T-helper 22 cell (primary cell): ENCODE measurements at places on chromosomes 12 and 14.

DNA sequence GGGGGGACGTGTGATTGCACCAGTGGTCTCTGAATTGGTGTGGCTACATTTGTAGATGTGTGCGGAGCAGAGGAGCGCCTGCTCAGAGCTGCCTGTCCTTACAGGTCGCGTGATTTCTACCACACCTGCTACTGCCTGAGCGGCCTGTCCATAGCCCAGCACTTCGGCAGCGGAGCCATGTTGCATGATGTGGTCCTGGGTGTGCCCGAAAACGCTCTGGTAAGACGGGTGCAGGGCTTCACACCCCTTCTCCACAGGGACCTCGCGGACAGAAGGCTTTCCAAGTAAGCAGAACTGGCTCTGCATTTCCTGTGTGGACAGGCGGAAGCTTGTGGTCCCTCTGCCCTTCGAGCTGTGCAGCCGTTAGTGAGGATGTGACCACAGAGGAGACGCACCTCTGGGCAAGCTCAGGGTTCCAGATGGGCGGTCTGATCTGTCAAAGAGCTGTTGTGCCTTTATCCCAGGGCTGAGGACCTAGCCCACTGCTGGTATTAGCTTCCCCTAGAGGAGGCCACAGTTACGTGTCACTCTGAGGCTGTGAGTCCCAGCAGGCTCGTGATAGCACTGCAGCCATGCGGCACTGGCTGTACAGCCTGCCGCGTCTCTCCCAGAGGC is 47.7 kb downstream of the MAX start:
- no peak for DNase-seq

- no peak for DNase-seq
Measured at GRCh38 chr14:103108749-103109207, 14.3 kb downstream of the EXOC3L4 start.

DNA sequence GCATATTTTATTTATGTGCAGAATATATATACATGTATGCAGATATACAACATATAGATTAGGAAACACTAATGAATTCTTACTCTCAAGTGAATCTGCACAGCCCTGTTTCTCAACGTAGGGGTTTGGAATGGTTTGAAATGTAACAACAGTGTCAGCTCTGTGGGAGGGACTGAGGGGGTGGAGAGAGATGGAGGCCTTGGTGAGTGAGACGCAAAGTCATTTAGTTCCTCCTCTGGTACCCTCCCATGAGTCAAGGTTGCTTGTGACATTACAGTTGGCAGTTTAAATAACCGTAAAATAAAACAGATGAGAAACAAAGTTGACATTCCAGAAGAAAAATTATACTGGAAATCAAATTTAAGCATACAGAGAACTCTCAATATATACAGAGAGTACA is 313.0 kb upstream of the PRKD1 start:
- DNase-seq = no peak

DNA sequence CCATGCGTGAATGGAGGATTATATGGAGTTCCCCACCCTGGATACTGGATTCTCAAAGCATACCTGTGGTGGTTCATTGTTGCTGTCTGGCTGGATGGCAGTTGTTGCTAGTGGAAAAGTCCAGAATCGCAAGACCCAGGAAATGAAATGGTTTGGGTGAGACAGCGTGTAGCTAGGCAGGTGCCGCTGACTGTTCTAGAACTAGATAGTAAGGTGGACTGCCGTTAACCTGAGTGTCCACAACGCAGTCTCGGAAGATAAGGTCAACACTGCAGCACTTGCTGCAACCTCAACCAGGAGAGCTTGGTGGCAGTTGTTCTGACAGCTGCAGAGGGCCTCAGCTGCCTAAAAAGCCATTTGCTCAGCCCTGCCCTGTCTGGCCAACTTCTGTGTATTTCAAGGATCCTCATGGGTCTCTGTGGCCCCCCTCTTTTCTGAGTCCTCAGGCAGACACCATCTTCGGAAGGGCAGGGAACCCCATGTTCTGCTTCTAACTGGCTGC is 15.5 kb upstream of the IRF2BPL start:
- no peak for DNase-seq

- no peak for DNase-seq
Measured at GRCh38 chr14:49955024-49955423, 62.1 kb downstream of the ARF6 start.

DNA sequence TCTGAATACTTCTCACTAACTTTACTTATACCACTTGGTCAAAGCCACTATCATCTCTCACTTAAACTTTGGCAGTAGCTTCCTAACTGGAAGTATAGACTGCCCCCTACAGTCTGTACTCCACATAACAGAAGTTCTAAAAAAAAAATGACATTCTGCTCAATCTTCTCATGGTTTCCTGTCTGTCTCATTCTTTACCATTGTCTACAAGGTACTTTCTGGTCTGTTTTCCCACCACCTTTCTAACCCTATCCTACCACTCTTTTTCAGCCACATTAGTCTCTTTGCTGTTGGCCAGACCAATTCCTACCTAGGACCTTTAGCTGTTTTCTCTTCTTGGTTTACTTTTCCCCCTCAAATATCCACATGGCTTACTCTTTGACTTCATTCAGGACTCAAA is 14.7 kb downstream of the CPSF6 start:
- no peak for DNase-seq

DNA sequence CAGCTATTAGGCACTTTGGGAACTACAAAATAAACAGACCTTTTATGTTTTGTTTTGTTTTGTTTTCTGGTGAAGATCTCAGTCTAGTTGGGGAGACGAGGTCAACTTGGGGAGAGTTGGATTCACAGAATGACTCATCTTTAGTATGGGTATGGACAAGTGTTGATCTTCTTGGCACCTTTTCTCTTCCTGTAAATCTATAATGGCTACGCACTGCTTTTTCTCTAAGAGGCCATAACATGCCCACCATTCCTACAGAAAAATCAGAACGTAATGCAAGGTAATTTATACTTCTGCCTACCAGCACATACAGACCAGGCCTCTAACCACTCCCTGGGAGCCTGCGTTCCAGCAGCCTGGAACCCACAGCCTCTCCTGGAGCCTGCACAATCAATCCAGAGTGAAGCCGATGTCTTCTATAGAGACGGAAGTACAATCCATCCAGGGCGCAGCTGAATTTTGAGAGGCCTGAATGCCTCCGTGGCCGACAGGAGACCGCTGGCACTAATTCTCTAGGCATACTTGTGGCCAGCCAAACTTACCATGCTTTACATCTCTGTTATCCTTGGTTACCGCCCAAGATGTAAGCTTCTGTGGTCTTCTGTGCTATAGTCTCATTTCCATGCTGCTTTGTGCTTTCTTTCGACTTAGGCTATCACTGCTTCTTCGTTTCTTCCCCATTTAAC is 717 bp downstream of the PPHLN1 start:
- DNase-seq = no peak

- no peak for DNase-seq
Measured at GRCh38 chr12:117370588-117370987, 9.2 kb upstream of the NOS1 start.

DNA sequence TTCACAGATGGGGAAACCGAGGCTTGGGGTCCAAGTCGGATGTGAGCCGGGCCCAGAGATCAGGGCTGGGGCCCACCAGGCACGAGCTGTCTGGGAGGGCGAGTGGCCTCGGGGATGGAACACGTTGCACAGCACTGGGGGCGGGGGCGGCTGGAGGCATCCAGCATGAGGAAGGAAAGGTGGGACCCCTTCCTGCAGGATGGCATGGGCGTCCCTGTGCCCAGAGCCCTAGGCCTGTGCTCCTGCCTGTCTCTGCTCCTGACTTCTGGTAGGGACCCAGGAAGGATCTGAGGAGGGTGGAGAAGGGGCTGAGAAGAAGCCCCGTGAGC is 183.4 kb downstream of the KIF26A start:
- no peak for DNase-seq

DNA sequence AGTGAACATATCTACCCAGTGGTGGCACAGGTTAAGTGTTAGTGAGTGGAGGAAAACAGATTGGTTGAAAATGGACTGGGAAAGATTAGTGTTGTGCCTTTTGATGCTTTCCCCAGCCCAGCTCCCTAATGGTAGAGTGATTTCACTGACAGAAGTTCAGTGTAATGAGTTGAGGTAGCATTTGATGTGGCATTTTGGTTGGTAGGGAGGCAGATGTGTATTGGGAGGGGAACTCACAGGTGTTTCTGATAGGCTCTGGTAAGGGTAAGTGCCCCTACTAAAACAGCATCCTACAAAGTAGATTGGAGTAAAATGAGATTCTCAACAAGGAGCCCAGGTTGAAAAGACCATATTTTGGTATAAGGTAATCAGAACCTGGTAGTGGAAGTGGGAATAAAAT is 4.2 kb downstream of the TBK1 start:
- no peak for DNase-seq

- no peak for DNase-seq
Measured at GRCh38 chr12:34257093-34257492, 234.8 kb downstream of the ALG10 start.

DNA sequence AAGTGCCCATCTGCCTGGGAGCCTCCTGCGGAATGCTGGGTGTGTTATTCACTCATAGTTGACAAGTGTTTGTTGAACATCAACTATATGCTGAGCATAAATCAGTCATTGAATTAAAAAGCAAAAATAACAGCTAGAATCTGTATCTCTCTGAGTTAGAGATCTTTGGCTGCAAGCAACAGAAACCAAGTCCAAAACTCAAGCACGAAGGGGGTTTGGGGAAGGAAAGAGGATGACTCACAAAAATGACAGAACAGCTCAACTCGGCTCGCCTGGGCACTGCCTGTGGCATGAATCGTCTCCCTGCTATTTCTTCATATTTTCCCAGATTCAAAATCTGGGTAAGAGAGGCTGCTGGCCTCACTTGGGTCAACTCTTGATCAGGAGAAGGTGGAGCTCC is 72.6 kb upstream of the NCOR2 start:
- DNase-seq = no peak

DNA sequence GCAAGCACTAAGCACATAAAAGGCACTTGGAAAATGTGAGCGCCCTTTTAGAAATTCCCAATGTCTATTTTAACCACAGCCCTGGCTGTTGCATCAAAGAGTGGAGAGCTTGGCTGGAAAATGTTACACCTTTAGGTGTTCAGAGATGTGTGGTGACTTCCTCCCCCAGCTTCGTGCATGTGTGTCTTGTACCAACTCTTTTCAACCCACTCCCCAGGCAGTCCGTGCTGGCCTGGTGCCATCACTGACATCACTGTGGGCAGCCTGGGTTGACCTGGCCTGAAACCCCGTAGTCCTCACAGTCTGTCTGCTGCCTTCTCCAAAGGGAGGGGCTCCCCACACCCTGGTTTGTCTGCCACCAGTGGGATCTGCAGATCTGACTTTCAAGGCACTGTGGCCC is 101.8 kb downstream of the SCARB1 start:
- DNase-seq = no peak

- DNase-seq = no peak
Measured at GRCh38 chr12:124594851-124595250, 27.4 kb upstream of the NCOR2 start.

- no peak for DNase-seq
Measured at GRCh38 chr12:3032770-3033538, 44.2 kb upstream of the TSPAN9 start.

GRCh38 chr12:54050482-54050810 is 3.2 kb upstream of the HOXC4 start:
- no peak for DNase-seq

DNA sequence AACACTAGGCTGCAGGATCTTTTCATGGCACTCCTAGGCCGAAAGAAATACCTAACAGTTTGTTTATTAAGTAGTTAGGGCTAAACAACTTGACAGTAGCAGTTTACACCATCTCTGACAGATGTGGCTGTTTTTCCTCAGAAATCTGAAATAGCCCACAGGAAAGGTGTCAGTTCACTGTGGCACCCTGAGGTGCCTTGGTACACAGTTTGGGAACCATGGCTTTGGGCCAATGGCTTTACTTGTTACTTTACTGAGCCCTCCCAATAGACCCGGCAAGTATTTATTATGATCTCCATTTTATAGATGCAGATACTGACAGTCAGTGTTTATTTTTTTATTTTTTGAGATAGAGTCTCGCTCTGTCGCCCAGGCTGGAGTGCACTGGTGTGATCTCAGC is 69.3 kb downstream of the RBM19 start:
- DNase-seq = no peak

GRCh38 chr12:49891476-49891875 is 12.2 kb downstream of the FAIM2 start:
- no peak for DNase-seq

GRCh38 chr12:11085419-11085818 is 6.7 kb downstream of the TAS2R43 start:
- DNase-seq = no peak

- DNase-seq = no peak
Measured at GRCh38 chr12:49874142-49874897, 29.4 kb downstream of the FAIM2 start.

GRCh38 chr12:112380663-112381405 is 1.4 kb downstream of the HECTD4 start:
- no peak for DNase-seq

DNA sequence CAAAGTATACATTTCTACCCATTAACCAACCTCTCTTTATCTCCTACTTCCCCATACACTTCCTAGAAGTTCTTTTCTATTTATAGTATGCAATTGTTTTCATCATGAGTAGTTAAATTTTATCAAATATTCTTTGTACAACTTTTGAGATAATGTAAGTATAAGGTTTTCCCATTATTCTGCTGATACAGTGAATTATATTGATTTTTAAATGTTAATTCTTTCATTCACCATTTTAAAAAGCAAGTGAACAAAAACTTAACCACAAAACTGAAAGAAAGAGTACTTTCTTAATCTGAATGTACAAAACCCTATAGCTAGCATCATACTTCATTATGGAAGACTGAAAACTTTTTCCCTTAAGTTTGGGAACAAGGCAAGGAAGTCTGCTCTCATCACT is 9.5 kb upstream of the SLCO1B3 start:
- no peak for DNase-seq

- no peak for DNase-seq
Measured at GRCh38 chr12:69630191-69630590, 19.5 kb upstream of the LRRC10 start.

- DNase-seq = peak; percentile 11
Measured at GRCh38 chr12:122021822-122022392, at the start of gene BCL7A. BCL7A (plus strand) TSS chr12:122021884; CDS start chr12:122022092, 208 bp downstream.

- no peak for DNase-seq
Measured at GRCh38 chr14:24847568-24848095, 202.3 kb downstream of the STXBP6 start.

GRCh38 chr14:72975770-72976169 is 49.5 kb downstream of the DCAF4 start:
- no peak for DNase-seq

GRCh38 chr12:74401035-74401434 is 136.6 kb upstream of the ATXN7L3B start:
- DNase-seq = no peak

GRCh38 chr12:48197971-48198671 is 5.0 kb downstream of the OR10AD1 start:
- DNase-seq = peak; percentile 81

- DNase-seq = no peak
Measured at GRCh38 chr14:103995876-103996275, 53.5 kb upstream of the RD3L start.
